Endothelial cell of umbilical vein (primary cell): ENCODE measurements at places on chromosomes 13 and 19. TPM values are rescaled to one million over a fixed set of nuclear protein-coding genes. Genes with fewer than 3 reads are reported as not detected.

DNA sequence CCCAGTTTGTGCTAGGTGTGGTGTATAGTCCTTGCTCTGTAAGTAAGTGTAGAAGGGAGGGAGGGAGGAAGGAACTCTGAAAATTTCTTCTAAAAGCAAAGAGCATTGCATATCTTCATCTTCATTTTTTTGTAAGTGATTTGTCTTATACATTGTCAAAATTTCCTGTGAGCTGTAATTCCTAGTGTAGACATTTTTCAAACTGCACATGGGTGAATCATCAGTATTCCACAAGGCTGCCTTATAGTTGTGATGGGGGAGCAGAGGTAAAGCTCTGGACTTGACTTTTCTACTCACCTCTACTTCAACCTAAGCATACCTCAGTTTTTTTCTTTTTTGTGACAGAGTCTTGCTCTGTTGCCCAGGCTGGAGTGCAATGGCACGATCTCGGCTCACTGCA is 86.9 kb downstream of the CDK8 start:
- H3K4me3 ChIP-seq, result no peak overlapping the region
- no peak for DNase-seq
- no peak overlapping the region for H3K27ac ChIP-seq
- no peaks in the 10 kb centered on the region for H3K27me3 ChIP-seq
- no peaks in the 10 kb centered on the region for H3K36me3 ChIP-seq

- no peaks in the 10 kb centered on the region for H3K36me3 ChIP-seq
- peaks cover 11% of the 10 kb centered on the region for H3K27me3 ChIP-seq
- peaks cover 4% of the 10 kb centered on the region for H3K4me1 ChIP-seq
- H3K27ac ChIP-seq, result no peak overlapping the region
Measured at GRCh38 chr13:112643759-112644459, 45.9 kb upstream of the ATP11A start.

SPRED3 gene
- 13.5 and 15.7 TPM in 2 replicates for total RNA-seq

DNA sequence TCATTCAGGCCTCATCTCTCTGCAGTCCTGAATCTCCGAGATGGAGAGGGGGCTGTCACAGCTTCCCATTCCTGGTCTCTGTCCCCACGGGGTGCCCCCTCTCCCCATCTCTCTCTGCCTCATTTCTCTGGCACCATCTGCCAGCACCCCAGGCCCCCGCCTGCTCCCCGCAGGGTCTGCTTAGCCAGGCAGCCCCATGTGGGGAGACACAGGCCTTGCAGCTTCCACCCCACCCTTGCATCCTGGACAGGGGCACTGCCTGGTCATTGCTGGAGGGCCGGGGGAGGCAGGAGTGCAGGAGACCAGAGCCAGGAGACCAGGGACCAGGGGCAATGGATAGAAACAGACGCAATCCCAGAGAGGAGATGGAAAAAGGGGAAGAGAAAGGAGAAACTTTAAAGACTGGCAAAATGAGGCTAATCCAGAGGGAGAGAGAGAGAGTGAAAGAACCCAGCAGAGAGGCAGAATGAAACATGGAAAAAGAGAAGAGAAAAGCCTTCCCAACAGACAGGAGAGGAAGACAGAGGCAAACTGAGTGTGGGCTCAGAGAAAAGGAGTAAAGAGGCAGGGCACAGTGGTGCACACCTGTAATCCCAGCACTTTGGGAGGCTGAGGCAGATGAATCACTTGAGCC is 8.8 kb upstream of the GIPR start:
- H3K27ac ChIP-seq, result no peak overlapping the region
- DNase-seq, result no peak
- H3K27me3 ChIP-seq, result peaks cover 7% of the 10 kb centered on the region
- H3K4me1 ChIP-seq, result no peaks in the 10 kb centered on the region

AXL gene
- total RNA-seq, result 151 and 172 TPM in 2 replicates

- no peaks in the 10 kb centered on the region for H3K4me1 ChIP-seq
- no peaks in the 10 kb centered on the region for H3K27me3 ChIP-seq
- no peak overlapping the region for H3K27ac ChIP-seq
- H3K4me3 ChIP-seq, result peak overlapping the region; percentile 65
- DNase-seq, result peak; percentile 82
Measured at GRCh38 chr19:56477429-56478338, 539 bp upstream of the ZNF667 start.

C1QTNF9 gene
- total RNA-seq, result not detected in 2 replicates

DNA sequence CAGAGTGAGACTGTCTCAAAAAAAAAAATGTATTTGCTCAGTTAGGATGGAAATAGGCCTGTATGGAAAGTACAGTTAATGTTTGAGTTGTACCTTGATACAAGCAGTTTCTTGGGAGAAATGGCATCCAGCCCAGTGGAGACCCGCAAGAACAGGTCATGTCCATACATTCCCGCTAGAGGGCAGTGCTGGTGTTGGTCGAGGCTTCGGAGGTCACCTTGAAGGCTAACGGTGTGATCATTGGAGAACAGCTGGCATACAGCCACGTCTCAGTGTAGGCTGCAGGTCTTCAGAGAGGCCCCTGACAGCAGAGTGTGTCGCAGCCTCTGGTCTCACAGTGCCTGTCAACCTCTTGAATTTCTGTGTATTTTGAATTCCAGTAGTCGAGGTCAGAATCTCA is 7.5 kb downstream of the ZNF610 start:
- H3K27ac ChIP-seq, result no peak overlapping the region
- peak; percentile 39 for DNase-seq
- H3K4me3 ChIP-seq, result no peak overlapping the region
- H3K4me1 ChIP-seq, result no peaks in the 10 kb centered on the region
- H3K27me3 ChIP-seq, result no peaks in the 10 kb centered on the region

KLK4 gene
- not detected in 2 replicates for total RNA-seq

GRCh38 chr13:70755456-70755855 is 647.2 kb upstream of the KLHL1 start:
- H3K4me1 ChIP-seq, result no peaks in the 10 kb centered on the region
- no peak overlapping the region for H3K27ac ChIP-seq
- no peaks in the 10 kb centered on the region for H3K36me3 ChIP-seq
- H3K27me3 ChIP-seq, result no peaks in the 10 kb centered on the region

- H3K27ac ChIP-seq, result no peak overlapping the region
- H3K4me1 ChIP-seq, result no peaks in the 10 kb centered on the region
- H3K27me3 ChIP-seq, result no peaks in the 10 kb centered on the region
- no peaks in the 10 kb centered on the region for H3K36me3 ChIP-seq
- no peak overlapping the region for H3K4me3 ChIP-seq
- DNase-seq, result no peak
Measured at GRCh38 chr13:64066711-64067110, 2651.1 kb upstream of the PCDH20 start.
